Upper lobe of right lung (tissue), 1 donor: ENCODE measurements at places on chromosomes 13 and 19. TPM values are rescaled to one million over a fixed set of nuclear protein-coding genes. Genes with fewer than 3 reads are reported as not detected.

Gene IL12RB1
- total RNA-seq: 6.2 TPM

Gene TJP3
- 23.0 TPM for total RNA-seq

Gene ZNF763
- 5.2 TPM for total RNA-seq

Gene SKA3
- total RNA-seq: 1.7 TPM

Gene ADAMTSL5
- total RNA-seq: 4.8 TPM

Gene FBN3
- 8.5 TPM for total RNA-seq

- peak; percentile 85 for DNase-seq
Measured at GRCh38 chr19:1066748-1067340, at the start of gene ARHGAP45. TSS of gene ARHGAP45 (plus strand) at chr19:1067167. CDS start at chr19:1067406, 239 bp downstream.

- no peak for DNase-seq
Measured at GRCh38 chr19:46839752-46840497, 10.7 kb downstream of the AP2S1 start.

DNA sequence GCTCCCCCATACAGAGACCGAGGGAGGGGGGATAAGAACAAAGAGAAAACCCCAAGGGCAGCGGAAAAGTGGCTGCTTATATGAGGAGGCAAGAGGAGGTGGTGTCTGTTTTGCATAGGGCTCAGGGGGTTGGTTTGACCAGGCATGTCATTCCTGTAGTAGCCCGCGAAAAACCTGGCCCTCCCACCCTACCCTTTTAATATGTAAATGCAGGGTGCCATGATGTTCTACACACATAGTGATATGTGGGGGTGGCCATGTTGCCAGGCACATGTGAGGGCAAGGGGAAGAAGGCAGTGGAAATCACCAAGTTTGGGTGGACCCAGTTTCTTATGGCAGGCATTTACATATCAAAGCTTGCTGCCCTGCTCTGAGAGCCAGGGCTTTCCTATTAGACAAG is 203.5 kb upstream of the UBL3 start:
- no peak for DNase-seq

- no peak for DNase-seq
Measured at GRCh38 chr19:12636631-12637030, 25.9 kb downstream of the ZNF791 start.

GRCh38 chr19:30883071-30883470 is 466.2 kb downstream of the TSHZ3 start:
- DNase-seq: no peak

- no peak for DNase-seq
Measured at GRCh38 chr19:47176071-47176626, 45.5 kb downstream of the SAE1 start.

DNA sequence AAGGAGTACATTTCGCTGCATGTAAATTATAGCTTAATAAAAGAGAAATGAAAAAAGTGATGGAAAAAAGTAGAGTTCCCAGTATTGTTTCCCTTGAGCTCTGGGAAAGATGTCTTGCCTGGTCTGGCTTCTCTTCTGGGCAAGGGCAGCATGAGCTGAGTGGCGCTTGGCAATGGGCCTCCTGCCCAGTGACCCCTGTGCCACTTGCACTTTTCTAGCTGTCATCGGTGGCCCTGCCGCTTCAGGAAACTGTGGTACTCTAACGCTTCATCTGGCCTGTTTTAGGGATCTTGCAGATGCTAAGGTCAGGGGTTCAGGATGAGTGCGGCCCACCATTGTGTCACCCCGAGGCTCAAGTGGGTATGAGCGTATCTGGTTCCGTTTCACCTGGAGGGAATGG is 161.4 kb downstream of the MTUS2 start:
- DNase-seq: no peak

DNA sequence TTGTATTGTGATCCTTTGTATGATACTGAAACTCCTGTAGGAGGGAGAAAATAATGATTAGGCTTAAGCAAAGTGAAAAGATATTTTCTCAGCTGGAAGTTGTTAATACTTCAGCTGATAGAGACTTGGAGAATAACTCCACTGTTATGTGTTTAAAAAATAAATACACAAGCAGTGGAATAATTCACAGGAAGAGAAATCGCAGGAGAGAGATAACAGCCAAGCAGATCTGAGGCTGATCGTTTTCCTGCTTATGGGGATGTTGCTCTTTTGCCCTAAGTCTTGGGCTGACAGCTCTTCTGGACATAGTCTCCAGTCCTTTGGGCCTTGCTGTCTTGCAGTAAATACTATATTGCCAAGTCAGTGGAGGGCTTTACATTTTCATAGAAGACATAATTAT is 93.3 kb downstream of the OLFM4 start:
- DNase-seq: no peak

- no peak for DNase-seq
Measured at GRCh38 chr13:100334214-100334613, 245.3 kb downstream of the PCCA start.

GRCh38 chr19:33430674-33431277 is 57.3 kb downstream of the CEBPG start:
- DNase-seq: peak; percentile 83

DNA sequence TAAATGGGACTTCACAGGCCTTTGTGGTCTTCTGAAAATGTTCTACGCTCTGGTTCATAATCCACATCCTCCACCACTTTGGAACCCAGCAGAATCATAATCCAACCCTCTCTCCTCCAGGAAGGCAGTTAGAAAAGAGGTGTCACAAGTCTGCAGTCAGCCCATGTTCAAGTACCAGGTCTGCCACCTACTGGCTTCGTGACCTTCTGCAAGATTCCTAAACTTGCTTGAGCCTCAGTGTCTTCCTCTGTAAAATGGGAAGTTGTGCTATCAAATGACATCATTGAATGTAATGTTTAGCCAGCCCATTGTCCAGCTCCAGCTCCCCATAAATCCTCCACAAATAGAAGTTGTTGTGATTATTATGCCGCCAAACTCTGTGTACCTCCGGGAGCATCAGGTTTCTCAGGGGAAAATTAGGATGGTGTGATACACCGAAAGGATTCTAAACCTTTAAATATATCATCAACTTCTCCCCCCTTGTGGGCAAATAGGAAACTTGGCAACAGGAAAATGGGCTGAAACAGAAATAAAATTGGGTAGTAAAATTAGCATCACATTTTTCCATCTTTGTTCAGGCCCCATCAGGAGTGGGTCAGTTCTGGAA is 109.7 kb downstream of the NUFIP1 start:
- DNase-seq: no peak

DNA sequence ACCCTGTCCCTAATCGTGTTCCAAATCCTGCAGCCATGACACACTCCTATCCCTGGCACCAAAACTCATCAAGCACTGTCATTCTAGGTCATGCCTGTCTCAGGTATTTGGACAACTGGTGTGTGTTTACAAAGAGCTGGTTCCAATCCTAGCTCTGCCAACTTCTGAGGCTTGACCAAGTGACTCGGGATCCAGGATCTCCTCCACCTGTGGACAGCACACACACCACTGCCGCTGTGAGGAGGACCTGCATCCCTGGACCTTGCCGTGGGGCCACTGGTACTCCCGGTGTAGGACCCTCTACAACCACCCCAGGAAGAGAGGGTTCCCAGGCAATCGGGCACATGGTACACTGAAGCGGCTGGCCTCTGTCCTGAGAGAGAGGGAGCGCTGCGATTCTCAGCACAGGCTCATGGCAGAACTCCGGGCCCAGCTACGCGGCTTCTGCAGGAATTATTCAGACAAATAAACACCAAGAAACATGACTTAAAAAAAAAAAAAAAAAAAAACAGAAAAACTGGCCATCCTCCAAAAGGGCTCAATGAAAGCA is 20.4 kb downstream of the MLLT1 start:
- DNase-seq: no peak
